ENCODE measurements at places on chromosomes 5 and 9.

DNA sequence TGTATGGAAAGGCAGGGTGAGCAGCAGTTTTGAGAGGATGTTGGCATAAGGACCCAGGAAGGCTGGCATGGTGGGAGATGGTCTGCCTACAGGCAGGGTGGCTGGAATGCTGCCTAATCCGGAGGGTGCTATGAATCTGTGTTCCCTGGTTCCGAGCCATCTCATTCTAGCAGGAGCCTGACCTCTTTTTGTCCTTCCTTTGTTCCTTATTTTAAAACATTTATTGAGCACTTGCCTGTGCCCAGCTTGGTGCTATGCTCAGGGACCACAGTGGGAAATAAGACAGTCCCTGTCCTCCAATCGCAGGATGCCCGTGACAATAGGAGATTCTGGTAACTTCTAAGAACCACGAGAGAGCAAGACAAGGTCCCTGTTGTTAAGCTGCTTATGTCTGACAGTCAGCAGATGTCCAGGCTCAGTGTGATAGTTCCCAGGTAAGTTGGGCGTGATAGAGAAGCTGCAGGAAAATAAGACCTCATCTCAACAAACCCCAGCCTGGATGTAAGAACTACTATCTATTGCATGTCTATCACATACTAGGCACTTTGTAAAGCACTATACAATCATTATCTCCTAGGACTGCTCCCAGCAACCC is 9.1 kb upstream of the ZBTB34 start:
- no peak for DNase-seq

DNA sequence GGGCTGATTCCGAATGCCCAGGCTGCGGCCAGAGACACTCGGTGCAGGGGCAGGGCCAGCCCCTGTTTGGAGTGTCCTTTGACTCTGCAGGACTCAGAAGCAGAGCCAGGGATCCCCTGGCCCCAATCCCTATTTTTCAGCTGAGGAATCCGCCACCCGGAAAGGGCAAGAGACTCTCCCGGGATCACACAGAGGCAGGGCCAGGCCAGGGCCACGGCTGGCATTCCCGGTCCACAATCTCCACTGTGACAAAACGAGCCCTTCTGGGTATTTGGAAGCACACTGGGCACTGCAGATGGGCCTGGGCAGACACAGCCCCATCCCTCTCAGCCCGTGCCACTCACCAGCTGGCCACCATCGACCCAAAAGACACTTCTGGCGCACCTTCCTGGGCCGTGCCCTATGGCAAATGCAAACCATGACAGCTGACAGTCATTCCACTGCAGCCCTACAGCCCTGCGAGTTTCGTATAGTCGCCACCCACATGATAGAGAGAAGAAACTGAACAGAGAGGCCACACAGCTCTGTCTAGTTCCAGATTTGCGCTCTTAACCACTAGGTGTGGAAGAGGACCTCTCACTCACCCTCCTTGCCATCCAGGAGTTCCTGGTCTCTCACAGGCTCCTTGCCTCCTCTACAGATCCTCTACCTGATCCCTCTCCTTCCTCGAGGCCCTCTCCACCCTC is 13.3 kb downstream of the NR5A1 start:
- DNase-seq: no peak

- DNase-seq: no peak
Measured at GRCh38 chr9:130536701-130537107, 42.7 kb upstream of the FUBP3 start.

DNA sequence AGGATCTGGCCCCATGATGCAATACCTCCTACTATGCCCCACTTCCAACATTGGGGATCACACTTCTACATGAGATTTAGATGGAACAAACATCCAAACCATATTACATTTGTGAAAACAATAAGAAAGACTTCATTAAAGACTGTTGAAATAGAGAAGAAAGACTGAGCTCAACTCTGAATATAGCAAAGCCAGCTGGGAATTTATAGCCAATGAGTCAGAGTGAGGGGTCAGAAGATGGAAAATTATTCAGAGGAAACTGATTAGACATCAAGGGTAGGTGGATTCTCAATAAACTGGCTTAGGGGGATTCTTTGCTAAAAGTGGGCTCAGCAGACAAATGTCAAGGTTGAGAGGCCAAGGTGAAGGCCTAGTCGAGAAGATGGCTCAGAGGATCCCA is 25.6 kb downstream of the BTF3 start:
- no peak for DNase-seq

GRCh38 chr5:142807372-142807911 is 37.3 kb downstream of the ARHGAP26 start:
- DNase-seq: no peak

- DNase-seq: no peak
Measured at GRCh38 chr9:110104261-110104809, 103.6 kb downstream of the C9orf152 start.

GRCh38 chr5:151570512-151571269 is 20.4 kb downstream of the FAT2 start:
- DNase-seq: no peak

DNA sequence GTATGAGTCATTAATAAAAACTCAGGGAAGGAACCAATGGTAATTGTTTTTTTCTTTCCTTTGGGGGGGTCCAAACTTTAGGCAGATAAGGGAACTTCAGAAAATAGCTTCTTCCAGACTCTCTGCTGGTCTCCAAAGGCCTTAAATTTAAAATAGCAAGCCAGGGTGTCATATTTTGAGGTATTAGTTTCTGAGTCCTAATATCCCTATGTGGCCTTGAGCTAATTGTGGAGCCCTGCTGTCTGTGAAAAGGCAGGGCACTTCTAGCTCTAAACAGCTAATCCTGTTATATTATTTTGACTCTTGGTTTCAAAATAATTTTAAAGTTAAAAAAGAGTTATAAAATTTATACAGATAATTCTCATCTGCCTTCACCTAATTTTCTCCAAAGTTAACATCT is 195.7 kb upstream of the PPP1R2B start:
- no peak for DNase-seq

GRCh38 chr9:78171651-78172050 is 64.2 kb upstream of the CEP78 start:
- no peak for DNase-seq

GRCh38 chr9:95494416-95495371 is 22.1 kb downstream of the PTCH1 start:
- DNase-seq: no peak

DNA sequence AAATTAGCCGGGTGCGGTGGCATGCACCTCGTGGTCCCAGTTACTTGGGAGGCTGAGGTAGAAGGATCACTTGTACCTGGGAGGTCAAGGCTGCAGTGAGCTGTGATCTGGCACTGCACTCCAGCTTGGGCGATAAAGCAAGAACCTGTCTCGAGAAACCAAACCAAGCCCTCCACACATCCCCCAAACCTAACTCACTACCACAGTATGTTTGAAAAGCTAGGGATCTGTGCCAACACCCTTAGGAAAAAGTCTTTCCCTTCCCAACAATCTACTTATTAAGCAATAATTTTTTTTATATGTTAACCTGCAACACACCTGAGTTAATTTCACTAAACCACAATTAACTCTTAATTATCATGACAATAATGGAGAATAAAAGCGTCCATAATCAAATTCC is 2.2 kb downstream of the UBTD2 start:
- peak; percentile 33 for DNase-seq

GRCh38 chr9:34773955-34774354 is 64.0 kb upstream of the CCL21 start:
- DNase-seq: no peak

All from adipocyte (in vitro differentiated cells).